OCI-LY7 (cell line): ENCODE measurements at places on chromosomes 2 and 18.

GRCh38 chr2:47499621-47500309 lies 96.8 kb downstream of the MSH2 start:
- DNase-seq: peak; percentile 51

GRCh38 chr2:109217362-109218086 lies 88.5 kb downstream of the SH3RF3 start:
- DNase-seq: no peak

DNA sequence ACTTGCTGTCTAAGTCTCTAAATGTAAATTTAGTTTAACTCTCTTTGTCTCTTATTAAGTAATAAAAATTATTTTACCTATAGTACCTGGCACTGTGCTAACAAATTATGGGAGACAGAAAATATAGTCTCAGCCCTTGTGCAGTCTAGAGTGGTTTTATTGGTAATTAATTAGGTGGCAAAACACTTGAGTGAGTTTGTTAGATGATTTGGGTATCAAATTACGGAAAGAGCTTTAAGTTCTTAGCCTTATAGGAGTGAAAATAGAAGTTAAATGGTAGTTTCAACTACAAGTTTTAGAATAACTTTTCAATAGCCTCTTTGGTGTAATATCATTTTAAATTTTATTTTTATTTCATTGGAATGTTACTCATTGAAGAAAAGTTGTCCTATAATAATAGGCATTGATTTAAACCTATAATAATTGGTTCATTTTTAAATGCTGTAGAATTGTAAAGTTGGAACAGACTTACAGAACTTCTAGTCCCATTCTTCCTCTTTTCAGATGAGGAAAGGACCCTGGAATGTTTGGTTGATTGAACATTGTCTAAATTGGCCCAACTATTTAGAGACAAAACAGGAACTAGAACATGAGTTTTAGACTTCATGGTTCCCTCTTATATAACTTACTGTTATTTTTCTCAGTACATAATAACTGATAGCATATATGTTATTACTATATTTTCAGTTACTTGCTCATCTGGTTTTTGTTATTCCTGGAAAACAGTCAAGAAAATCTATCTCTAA lies 10.2 kb upstream of the HTR2B start:
- DNase-seq: no peak

- no peak for DNase-seq
Measured at GRCh38 chr18:79413426-79413825, 17.7 kb downstream of the NFATC1 start.

DNA sequence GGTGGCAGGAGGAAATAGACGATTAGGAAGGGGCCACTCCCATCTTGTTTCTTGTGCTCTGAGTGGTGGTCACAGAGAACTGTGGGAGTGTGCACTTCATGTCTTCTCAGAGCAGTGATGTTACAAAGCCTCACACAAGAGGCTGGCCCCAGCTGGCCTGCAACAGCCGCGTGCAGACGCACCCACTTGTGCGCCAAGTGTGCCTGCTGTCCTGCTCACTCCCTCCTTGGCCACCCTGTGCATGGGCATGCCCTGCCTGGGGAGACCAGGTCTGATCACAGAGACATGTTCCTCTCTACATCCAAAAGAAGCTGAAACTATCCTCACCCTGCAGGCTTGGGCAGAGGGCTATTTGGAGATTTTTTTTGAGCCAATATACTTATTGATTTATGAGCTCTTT lies 108.4 kb downstream of the MRO start:
- no peak for DNase-seq

DNA sequence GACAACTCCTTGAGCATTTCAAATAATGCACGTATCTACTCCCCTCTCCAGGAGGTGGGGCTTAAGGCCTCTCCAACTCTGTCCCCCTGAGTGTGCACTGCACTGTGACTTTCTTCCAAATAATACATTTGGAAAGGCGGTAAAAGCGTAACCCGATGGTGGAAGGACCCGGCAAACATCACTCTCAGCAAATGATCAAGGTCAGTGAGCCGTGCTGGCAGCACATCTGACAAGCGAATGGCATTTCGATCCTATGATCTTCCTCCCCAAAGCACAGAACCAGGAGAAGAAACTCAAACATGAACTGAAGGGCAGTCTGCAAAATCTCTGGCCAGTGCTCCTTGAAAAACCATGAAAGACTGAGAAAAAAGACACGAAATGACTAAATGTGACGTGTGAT lies 208.7 kb downstream of the TWIST2 start:
- DNase-seq: no peak
